ENCODE measurements at places on chromosomes 1 and 21.
A peak's percentile ranks its signal among the peaks of the same experiment; 100 is the strongest.

DNA sequence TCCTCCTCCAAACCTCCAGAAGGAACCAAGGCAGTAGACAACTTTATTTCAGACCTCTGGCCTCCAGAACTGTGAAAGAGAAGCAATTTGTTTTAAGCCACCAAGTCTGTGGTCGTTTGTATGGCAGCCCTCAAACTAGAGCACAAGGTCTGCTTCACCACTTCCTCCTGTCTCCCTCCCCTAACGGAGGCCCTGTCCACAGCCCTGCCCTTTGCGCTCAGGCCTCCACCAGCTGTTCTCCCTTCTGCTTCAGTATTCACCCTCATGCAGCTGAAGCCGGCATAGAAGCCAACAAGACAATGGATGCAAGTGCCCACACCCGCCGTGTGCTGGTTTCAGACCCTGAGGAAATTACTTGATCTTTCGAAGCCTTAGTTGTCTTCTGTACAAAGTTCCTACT is 364.1 kb downstream of the HHAT start:
- no peak for DNase-seq

- DNase-seq = peak; percentile 4
These were observed 361 bp downstream of the DDAH1 start for GRCh38 chr1:85464497-85465098.

DNA sequence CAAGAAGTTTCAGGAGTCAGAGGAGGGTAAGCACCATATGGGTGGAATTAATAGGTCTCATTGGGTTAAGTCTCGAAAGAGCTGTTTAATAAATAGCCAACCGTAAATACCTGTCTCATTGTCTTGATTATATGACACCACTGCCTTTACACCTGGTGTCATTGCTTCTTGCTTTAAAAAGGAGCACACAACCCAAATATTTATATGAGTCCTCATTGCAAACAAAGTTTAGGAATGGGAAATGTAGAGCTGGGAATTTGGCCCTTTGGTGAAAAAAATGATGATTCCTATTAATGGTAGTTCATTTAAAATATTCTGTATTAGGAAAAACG is 2.1 kb downstream of the BACH1 start:
- no peak for DNase-seq

GRCh38 chr1:84748364-84748763 is 58.1 kb upstream of the SSX2IP start:
- no peak for DNase-seq

- no peak for DNase-seq
These were observed 139.1 kb downstream of the FMN2 start for GRCh38 chr1:240230816-240231215.

- DNase-seq = peak; percentile 44
These were observed 24.6 kb downstream of the DMAP1 start for GRCh38 chr1:44237721-44238457.

- DNase-seq = no peak
These were observed 24.5 kb downstream of the CXADR start for GRCh38 chr21:17537299-17537698.

- no peak for DNase-seq
These were observed 7.6 kb downstream of the CLSTN1 start for GRCh38 chr1:9816199-9816598.

GRCh38 chr1:53135735-53136114 is 6.7 kb downstream of the SLC1A7 start:
- no peak for DNase-seq

DNA sequence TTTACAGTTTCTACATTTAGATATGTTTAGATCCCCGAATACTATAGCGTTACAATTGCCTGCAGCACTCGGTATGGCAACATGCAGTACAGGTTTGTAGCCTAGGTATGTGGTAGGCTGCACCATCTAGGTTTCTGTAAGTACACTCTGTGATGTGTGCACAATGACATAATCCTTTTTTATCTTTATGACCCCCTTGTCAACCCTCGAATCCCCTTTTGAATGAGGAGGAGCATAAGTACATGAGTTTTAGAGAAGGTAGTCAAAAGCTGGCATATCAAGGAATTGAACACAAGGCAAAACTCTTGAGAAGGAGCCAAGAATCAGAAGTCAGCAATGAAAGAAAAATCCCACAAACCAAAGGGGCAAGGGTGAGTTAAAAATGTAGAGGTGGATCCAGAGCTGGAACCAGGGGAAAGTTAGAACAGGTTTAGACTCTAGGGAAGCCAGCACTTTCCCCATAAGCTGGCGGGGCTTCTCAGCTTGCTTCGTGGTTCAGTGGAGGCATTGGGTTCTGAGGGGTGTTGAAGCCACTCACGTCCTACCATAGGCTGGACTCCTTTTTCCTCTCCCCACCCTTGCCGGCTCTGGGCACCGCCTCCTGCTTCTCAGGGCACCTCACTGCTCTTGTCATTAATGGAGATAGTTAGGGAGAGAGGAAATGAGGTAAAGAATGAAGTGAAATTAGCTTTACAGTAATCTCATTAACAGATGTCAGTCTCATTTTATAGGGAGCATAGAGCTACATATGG is 31.3 kb downstream of the OLFML3 start:
- DNase-seq = no peak

DNA sequence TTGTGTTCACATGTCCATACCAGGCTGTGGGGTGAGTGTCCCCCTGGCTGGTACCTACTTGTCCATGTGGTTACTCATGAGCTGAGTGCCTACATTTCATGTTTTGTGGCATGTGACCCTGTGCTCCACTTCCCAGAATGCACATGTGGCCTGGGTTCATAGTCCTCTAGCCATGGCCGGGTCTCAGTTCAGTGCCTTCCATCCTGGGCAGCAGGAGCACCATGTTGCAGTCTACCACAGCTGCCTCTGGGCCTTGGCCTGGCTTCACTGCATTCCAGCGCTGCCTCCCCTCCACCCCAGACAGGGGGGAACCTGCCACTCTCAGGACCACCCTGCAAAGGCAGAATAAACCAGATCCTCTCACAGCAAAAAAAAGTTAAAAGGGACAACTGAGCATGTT is 5.5 kb downstream of the CEPT1 start:
- no peak for DNase-seq

GRCh38 chr1:63904826-63905225 is 131.0 kb downstream of the ROR1 start:
- no peak for DNase-seq

- DNase-seq = no peak
These were observed 15.9 kb upstream of the PRDM15 start for GRCh38 chr21:41894922-41895557.

- peak; percentile 68 for DNase-seq
These were observed 28.6 kb downstream of the CD247 start for GRCh38 chr1:167489571-167490340.
